ENCODE measurements at places on chromosomes 11 and 22.
A peak's percentile ranks its signal among the peaks of the same experiment; 100 is the strongest.

DNA sequence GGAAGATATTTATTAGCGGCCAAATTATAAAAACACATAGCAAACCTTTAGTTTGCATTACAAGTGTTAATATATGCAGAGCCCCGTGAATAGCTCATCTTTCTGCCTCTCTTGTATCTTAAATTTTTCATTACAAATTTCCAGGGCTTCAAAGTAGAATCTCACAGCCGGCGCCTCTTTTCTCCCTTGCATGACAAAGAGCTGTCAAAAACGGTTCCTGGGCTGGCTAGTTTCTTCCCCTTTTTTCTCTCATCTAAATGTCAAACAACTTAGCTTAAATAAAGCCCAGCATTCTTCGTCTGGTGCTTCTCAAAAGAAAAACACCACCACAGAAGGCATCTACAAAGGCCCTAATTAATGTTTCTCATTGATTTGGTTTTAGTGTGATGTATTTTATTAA lies 253.0 kb downstream of the INSC start:
- no peak for DNase-seq

DNA sequence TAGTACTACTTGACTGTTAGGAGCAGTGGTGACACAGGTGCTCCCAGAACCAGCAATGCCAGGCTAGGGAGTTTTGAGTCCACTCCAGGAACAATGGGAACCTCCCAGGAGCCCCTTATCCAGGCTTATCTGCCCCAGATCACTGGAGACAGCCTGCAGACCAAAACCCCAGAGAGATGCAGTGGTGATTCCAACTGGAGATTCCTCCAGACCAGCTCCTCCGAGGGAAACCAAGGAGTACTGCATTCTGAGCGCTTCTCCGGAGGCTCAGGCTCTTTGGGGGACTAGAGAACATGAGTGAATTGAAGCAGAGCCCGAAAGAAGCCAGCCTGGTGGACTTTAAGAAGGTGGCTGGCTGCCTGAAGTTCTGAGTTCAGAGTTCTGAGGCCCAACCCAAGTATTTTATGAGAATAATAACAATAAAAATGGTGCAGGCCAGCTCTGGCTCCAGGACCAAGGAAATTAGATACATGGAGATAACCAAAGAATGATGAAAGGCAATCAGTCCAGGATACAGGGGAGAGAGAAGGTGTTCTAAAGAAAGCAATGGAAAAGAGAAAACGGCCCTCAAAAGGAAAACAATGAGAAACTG lies 1.3 kb upstream of the TMEM25 start:
- no peak for DNase-seq

GRCh38 chr22:28792491-28793383 lies 7.6 kb downstream of the XBP1 start:
- DNase-seq, result no peak

DNA sequence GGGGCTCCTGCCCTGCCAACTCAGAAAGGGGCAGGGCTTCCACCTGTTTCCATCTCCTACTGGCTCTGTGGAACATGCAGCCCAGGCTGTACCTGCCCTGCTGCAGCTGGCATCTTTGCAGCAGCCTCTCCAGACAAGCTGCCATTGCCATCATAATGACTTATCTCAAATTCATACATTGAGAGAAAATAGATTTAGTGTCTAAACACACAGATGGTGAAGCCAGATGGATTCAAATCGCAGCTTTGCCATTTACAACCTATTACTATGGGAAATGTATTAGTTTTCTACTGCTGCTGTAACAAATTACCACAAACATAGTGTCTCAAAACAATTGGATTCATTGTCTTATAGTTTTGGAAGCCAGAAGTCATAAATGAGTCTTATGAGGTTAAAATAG lies 260.0 kb downstream of the KCNA4 start:
- DNase-seq, result no peak

GRCh38 chr11:59901306-59901705 lies 22.7 kb downstream of the OOSP3 start:
- DNase-seq, result no peak

- no peak for DNase-seq
Observed at GRCh38 chr22:45262931-45263462, 21.8 kb upstream of the UPK3A start.

DNA sequence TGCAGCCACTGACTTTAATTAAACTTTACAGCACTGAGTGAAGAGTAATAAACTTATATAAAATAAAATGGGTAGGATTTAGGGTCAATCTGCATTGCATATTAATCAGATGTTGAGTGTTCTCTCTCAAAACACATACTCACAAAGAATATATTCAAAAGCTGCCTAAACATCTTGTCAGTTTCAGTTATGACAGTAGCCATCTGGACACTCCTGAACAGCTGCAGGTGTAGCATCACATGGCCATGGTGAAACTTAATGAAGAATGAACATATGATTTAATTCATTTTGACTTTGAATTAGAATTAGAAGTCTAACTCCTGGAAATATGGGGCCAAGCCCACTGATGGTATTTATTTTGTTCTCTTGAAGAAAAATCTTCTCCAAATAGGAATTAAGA lies 684.3 kb upstream of the RAG2 start:
- DNase-seq, result no peak

GRCh38 chr11:122920579-122920978 lies 38.0 kb downstream of the JHY start:
- no peak for DNase-seq

GRCh38 chr11:49302360-49302759 lies 94.0 kb upstream of the FOLH1 start:
- no peak for DNase-seq

- peak; percentile 91 for DNase-seq
Observed at GRCh38 chr22:20422271-20423007, 15.2 kb downstream of the SCARF2 start.

- no peak for DNase-seq
Observed at GRCh38 chr11:44348114-44348513, 38.2 kb upstream of the ALX4 start.

DNA sequence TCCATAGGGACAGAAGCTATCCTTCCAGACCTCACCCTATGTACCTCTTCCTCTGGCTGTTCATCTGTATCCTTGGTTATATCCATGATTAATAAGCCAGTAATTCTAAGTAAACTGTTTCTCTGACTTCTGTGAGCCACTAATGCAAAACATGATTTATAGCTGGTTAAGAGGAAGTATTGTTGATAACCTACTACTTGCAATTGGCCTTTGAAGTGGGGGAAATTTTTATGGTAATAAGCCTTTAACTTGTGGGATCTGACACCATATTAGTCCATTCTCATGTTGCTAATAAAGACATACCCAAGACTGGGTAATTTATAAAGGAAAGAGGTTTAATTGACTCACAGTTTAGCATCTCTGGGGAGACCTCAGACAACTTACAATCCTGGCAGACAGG lies 21.9 kb downstream of the CASP12 start:
- DNase-seq, result no peak

- no peak for DNase-seq
Observed at GRCh38 chr22:17888855-17889254, 114.6 kb upstream of the BID start.
